Fibroblast of upper back skin (primary cell): ENCODE measurements at places on chromosomes 6 and 20.
A peak's percentile ranks its signal among the peaks of the same experiment; 100 is the strongest.

- DNase-seq = no peak
Measured at GRCh38 chr6:90229331-90230010, 67.2 kb downstream of the BACH2 start.

- DNase-seq = peak; percentile 74
Measured at GRCh38 chr6:105560611-105561066, 157.8 kb upstream of the PREP start.

DNA sequence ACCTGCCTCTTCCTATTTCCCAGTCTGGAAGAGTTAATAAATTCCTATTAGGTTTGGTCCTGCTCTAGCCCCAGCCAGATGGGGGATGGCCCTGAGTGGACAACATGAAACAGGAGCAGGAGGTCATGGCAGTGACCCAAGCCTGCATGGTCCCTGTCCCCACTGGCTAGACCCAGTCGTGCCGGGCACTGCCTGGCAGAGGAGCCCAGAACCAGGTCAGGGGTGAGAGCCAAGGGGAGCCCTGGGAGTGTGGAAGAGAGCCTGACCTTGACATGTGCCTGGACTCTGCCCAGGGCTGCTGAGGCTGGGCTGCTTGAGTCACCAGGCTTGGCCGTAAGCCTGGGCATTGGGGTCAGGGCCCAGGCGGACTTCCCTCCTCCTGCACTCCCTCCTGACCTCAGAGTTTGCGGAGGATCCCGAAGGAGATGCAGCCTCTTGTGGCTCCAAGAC, 3.6 kb downstream of the AVP start:
- DNase-seq = no peak

GRCh38 chr6:107228754-107229153, 113.4 kb upstream of the BEND3 start:
- DNase-seq = no peak

GRCh38 chr6:35273822-35274559, 14.5 kb downstream of the ZNF76 start:
- no peak for DNase-seq

DNA sequence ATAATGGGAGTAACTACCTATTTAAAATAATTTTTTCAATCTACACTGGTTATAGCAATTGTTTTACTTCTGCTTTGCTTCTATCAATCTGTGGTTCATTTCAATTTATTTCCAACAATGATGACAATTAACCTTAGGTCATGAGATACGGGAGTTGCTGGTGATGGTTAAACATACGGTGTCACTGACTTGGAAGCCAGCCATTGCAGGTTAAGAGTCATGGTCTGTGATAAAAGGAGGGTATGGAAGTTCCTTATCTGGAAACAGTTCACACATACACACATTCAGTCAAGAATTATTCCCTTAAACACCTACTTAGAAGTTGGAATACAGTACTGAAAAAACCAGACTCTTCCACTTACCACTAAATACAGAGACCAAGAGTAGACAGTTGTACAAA, 180.0 kb downstream of the KIF16B start:
- no peak for DNase-seq

GRCh38 chr20:44231713-44232468, 15.2 kb upstream of the GDAP1L1 start:
- no peak for DNase-seq

GRCh38 chr20:4476903-4477500, 244.7 kb upstream of the PRND start:
- no peak for DNase-seq

GRCh38 chr20:37235065-37235464, 26.5 kb downstream of the GHRH start:
- no peak for DNase-seq

DNA sequence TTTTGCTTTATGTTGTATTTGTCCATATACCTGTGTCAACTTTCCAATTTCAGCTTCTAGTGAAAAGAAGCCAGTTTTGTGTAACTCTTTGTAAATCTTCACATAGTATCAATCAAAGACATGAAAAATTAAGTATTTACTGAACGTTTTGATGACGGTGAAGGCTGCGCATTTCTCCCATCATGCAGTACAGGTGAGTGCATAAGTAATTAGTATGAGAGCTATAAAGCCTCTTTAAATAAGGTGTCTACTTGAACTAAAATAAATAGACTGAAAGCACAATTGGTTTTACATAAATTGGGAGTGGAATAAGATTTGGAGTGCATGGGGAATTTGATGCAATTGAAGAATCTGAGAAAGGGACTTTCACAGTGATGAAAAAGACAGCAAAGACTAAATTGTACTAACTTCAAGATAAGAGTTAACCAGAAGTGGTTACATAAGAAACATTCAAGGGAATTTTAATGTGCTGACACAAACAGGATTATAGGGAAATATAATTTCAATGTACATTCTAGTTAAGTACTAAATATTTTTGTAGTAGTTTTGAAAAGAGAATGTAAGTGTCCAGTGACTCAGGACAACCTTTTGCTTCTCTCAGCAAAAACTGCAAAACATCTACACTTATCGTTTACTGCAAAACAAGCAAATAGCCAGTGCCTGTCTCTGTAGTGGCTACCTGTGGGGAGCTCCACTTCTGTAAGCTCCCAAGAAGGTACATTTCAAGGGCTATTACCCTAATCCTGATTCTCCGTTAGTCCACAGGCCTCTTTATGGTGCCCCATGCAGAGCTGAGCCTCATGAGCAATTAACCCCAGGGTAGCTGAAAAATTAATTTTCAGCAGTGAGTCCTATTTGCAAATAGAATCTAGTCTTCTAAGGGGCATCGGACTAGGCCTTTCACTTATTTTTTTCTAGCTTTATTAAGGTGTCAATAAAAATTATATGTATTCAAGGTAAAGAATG, 13.0 kb downstream of the TENT5A start:
- no peak for DNase-seq

GRCh38 chr6:19569563-19569962, 267.6 kb upstream of the ID4 start:
- no peak for DNase-seq

- DNase-seq = no peak
Measured at GRCh38 chr6:55449225-55449624, 122.0 kb downstream of the GFRAL start.

DNA sequence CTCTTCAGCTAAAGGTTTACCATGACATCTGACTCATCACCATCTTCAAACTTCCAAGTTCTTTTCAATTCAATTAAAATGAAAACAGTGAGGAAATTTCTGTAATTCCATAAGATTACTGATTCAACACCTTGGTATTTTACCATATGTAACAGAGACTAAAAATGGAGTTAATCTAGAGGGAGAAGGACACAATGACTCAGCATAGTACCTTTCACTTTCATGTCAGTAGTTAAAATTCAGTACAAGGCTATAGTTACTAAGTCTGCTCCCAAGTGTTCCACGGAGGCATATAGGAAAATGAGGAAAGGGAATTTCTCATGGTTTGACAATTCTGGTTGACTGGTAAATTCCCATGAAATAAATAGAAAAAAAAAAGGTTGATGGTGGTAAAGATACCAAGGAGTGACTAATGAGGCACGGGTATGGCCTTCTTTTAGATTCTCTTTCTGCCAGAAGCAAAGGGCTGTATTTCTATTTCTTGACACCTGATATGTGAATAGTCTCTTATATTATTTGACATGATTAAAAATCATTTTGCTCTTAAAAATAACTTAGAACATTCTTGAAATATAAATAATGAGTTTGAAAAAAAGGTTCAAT, 526.7 kb upstream of the ADGRB3 start:
- peak; percentile 87 for DNase-seq

- peak; percentile 40 for DNase-seq
Measured at GRCh38 chr20:2688041-2688591, 4.5 kb upstream of the EBF4 start.

GRCh38 chr6:114144887-114145851, 174.2 kb upstream of the HDAC2 start:
- no peak for DNase-seq

DNA sequence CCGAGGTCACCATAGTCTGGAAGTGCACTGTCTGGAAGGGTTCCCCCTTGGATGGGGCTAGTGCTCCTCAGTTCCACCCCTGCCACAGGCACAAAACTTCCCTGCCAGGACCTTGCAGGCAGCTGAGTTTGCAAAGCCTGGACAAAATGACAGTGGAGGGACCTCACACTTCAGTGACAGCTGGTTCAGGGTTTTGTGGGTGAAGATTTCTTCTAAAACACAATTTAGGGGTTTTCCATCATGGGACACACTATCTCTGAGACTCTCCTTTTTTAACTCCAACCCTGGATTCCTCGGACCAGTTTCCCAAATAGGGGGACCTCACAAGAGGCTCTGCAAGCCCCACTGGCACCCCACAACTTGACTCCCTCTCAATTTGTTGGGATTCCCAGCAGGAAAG, 33.6 kb upstream of the PREX1 start:
- DNase-seq = no peak

DNA sequence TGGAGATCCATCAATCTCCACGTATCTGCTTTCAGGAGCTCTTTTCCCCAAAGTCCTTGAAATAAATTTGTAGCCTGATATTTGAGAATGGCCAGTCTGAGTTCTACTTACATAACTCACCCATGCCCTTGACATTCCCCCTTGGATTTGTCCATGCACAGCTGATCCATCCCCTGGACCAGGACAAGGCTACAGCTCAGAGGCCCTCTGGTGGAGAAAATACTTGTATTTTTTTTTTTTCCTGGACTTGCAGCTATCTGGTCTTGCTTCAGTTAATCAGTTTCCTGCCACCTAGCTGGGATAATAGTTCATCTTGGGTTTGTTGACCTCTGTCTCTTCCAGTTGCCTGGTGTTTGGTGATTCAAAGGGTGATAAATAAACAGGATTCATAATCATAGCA, 467.6 kb downstream of the DHX35 start:
- no peak for DNase-seq

DNA sequence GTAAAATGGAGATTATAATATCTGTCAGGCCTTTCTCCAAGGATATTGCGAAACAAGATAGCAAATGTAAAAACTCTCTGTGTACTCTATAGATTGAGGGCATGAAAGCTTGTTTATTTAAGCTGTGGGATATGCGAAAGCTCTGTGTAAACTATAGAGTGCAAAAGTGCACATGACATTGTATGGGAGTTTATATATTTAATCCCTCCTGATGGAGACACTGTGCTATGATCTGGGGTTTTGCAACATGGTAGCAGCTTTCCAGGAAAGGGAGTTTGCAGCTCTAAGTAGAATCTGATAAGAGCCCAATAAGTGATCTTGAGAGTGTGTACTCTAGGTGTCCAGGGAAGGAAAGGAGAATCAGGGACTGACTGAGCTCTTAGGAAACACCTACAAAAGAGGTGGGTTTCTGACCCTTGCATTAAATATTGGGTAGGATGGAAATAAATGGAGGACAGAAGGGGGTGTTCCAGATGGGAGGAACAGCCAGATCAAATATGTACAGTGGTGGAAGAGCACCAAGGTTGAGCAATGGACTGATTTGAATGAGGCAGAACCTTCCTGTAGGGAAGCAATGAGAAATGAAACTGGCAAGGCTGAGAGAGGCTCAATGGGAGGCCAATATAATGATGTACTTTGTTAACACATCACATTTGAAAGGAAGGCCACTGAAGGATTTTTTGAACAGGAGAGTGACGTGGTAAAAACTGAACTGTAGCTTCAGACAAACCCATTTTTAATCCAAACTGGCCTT, 450.1 kb downstream of the GJA1 start:
- no peak for DNase-seq

DNA sequence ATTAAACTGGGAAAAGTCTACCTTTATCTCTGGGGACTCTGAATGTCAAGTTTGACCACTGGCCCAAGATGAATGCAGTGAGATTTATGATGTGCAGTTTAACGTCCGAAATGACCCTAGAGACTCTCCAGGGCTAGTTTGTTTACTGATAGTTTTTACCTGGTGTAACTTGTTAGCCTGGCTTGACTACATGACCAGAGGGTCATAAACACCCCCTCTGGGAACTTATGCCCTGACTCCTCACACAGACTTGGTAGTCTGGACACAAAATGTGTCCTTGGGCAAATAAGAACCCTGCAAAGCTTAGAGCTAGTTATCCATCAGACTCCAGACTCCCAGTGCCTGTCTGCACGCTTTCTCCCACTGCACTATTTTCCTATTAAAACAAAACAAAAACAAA, 606.5 kb downstream of the HACE1 start:
- no peak for DNase-seq

GRCh38 chr20:36468149-36469000, 72.9 kb upstream of the MYL9 start:
- DNase-seq = no peak

DNA sequence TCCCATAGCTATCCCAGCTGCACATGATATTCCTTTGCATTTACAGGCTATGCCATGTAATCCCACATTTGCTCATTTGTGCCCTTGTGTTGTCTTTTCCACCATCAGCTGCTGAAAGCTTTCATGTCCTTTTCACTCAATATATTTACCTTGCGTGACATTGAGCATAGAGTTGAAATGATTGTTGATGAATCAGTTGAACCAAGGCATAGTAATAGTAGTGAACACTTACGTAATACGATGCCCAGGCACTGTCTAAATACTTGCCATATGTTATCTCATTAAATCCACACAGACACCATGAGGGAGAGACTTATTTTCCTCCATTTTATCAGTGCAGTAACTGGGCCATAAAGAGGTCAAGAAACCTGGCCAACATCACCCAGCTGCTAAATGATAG, 13.1 kb downstream of the RNF8 start:
- no peak for DNase-seq

DNA sequence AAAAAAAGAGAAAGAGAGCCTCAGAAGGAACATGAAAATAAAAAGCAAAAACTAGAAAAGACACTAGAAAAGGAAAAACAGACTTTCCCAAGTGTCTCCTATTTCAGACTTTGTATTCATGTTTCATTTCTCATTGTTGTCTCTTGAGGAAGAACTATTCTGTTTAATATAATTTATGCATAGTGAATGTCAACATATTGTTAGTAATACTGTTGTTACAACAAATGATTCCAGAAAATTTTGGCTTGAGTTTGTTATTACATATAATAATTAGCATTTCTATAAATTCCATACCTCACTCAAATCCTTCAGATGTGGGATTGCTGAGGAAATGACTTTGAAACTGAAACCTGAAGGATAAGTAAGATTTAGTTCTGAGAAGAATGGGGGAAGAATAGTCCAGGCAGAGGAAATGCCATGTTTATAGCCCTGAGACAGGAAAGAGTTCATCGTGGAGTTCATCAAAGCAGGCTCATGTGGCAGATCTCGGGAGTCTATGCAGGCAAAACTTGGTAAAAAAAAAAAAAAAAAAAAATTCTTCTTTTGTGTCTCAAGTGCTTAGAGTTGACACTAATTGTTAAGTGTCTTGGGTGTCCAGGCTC, 53.1 kb upstream of the EIF2S2 start:
- no peak for DNase-seq

- no peak for DNase-seq
Measured at GRCh38 chr6:33093855-33094254, 18.1 kb downstream of the HLA-DPB1 start.

DNA sequence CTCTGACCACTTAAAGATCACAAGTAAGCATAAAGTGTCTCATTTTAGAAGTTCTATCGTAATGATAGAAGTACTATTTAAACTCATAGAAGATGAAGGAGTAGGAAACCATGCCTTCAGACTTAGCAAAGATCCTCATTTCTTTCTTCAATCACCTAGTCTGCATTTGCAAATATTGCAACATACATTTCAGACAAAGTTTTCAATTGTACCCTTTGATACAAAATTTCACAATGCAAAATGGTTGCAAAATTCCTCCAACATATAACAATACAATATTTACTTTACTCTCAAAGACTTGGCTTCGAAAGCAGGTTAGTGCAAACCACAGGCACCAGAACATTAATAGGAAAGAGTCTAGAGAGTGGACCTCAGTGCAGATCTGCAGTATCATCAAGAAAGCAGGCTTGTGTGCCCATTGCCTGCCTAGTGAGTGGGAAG, 16.1 kb upstream of the ROS1 start:
- DNase-seq = peak; percentile 84
